ENCODE measurements at places on chromosomes 6 and 20.
A peak's percentile ranks its signal among the peaks of the same experiment; 100 is the strongest.

DNA sequence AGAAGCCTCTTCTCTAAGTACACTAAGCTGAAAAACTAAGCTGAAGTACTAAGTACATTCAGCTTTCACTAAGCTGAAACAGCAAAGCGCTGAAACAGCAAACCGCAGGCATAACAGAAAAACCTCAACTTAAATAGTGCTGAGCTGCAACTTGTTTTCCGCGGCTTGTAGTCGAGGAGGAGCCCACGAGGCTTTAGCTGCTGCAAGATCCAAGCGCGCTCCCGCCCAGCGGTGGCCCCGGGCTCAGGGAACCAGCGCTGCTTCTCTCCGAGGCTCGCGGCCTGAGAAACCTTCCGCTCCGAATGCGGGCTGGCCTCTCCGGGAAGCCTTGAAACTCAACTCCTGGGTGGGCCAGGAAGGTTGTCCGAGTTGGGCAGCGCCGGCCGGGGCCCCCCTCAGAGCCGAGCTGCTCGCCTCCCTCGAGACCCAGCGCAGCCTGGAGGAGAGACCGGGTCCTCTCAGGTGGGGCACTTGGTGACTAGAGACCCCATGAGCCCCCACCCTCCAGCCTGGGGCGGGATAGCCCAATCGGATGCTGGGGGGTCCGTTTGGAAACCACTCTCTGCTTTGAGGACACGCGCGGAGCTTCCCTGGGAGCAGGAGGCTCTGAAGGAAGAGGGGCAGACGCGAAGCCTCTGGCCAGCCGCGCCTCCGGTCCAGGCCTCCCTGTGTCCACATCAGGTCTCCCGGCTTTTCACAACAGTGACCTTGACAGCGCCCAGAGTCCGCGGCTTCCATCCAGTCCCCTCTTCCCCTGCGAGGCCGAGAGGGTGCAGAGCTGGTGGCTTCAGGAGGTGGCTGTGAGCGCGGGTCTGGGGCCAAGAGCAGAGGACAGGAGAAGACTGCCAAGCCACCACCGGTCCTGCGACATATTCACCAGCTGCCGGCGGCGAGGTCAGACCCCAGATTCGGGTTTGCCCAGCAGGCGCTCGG is 38.1 kb upstream of the HLA-E start:
- peak; percentile 92 for DNase-seq

DNA sequence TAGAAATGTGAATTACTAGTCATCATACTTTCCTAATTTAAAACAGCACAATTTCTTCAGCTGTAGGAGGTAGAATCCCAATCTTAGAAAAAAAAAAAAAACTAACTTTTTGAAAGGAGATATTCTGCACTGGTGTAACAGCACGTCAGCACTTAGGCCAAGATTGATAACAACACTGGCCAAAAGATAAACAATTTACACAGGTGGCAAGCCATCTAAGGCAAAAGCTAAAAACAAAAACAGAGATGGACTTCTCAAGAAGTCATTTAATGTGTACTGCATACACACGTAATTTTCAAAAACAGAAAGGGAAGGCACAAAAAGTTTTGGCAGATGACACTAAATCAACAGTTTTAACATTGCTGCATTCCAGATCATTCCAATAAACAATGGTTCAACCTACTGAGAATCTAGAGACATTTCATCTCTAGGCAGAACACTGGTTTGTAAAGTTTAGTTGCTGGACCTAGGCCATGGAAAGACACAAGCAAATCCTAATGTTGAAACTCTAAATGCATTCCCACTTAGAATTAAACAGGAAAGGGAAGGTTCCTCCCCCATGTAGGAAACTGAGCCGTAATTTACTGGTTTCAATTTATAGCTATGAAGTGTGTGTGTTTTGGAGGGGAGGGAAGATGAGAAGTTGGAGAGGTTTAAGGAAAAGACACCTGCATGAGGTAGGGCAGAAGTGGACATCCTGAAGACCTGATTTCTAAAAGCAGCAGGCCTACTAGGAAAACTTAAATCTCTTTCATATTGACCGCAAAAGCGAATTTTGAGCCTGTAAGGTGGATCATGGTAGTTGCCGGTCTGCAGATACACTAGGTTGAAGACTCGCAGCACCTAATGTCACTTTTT is 1.3 kb downstream of the GCLC start:
- DNase-seq: no peak

DNA sequence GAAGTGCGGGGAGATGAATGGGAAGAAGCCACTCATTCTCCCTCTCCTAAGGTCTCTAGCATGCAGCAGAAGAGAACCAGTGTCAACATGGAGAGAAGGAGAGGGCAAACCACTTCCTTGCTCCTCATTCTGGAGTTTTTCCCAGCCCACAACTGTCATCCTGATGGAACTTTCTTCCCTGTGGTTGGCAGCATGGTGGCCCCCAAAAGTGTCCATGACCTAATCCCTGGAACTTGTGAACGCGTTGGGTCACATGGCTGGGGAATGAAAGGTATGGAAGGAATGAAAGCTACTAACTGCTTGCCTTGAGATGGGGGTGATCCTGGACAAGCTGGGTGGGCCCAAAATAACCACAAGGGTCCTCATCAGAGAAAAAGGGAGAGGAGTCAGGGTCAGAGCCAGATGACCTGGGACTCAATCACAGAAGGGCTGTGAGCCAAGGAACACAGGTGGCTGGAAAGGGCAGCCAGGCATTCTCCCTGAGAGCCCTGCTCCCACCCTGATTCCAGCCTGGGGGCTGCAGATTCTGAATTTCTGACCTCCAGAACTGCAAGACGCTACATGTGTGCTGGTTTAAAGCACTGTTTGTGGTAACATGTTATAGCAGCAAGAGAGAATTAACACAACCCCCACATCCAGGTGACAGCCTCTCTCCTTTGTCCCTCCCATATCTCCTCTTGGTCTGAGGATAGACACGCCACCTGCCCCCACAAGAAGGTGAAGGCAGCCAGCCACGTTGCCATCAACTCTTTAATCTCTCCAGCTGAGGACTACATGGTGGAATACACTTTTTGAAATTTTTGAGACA is 63.2 kb downstream of the PYGB start:
- DNase-seq: no peak

DNA sequence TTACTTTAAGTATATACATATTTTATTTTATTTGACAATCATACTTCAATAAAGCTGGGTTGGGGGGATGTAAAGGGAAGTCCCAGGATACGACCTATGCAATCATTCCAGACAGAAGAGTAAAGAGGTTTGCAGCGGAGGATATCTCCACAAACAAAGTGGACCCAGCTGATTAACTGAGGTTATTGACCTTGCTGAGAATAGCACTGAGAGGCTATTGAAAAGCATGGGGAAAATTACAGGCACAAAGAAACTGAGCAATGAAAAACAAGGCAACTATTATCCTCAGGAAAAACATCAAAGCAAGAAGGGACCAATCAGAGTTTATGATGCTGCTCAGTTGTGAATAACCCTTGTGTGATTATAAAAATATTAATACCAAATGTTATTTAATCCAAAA is 32.6 kb downstream of the SERPINB1 start:
- DNase-seq: no peak

- DNase-seq: no peak
These were observed 66.6 kb downstream of the EZR start for GRCh38 chr6:158752613-158753012.

GRCh38 chr6:39848171-39848570 is 56.0 kb downstream of the DAAM2 start:
- DNase-seq: no peak

DNA sequence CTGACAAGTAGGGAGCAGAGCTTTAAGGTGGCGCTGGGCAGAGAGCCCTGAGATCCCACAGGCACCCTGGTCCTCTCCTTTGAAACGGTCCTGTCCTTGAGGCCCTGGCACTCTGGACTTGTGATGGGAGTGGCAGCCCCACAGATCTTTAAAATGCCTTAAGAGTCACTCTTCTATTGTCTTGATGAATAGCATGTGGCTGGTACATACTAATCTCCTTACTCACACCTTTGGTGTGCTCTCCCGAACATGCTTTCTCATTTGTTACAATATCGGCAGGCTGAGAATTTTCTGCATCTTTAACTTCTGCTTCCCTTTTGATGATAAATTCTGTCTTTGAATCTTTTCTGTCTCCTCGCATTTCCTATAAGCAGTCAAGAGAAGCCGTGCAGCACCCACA is 333.8 kb downstream of the TFAP2A start:
- no peak for DNase-seq

DNA sequence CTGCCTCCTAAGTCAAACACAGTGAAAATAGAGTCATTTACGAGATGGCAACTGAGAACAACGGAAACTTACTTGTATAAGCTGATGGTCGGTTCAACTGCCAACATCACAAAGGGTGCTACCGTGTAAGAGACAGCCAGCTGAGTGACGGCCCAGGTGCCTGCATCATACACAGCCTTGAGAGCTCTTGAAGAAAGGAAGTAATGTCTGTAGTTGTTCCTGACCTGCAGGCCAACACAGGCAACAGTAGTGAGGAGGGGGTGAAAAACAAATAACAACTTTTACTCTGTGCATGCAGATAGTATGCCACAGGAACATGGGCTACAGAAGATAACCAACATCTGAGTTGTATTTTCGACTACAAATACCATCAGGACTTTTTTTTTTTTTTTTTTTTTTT is 102.7 kb downstream of the MBOAT1 start:
- no peak for DNase-seq

- DNase-seq: no peak
These were observed 251.1 kb downstream of the PTPRT start for GRCh38 chr20:42938441-42939205.

GRCh38 chr6:46927066-46927465 is 5.3 kb upstream of the ADGRF5 start:
- DNase-seq: no peak

DNA sequence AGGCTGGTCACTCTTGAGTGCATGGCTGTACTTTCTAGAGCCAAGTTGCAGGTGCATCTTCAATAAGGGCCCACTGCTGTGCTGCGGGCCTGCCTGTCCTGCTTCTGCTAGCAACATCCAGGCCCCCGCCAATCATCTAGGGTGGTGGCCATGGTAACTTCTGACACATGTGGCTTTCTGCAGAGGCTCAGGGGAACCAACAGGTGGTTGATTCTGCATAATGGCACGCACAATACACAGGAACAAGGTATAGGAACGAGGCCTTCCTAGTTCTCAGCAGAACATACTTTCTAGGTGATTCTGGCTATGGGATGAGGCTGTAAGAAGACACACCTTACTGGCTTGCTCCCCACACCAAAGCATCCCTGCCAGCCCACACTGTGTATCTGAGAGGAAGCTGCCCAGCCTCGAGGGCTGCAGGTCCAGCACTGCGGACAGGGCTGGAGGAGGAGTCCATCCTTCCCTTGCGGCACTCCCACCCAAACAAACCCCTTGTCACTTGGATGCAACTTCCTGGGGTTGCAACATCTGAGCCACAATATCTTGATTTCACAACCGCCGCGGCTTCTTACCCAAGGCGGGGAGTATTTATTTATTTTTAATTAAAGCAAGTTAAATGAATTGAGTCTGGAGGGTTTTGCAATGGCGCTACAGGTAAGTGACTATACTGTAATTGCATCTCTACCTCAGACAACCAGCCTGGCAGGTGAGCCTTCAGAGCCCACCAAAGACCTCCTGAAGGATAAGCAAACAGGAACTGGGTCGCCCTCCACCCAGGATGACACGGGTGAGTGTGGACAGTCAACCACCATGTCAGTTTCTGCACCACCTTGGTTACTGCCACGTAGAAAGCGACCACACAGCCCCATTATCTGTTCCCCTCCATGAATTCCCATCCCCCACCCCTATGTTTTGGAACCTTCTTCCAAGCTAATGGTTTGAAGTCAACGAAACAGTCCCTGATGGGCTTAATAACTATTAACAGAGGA is 49.6 kb downstream of the SULF2 start:
- DNase-seq: peak; percentile 14

GRCh38 chr20:48766961-48767960 is 60.5 kb downstream of the PREX1 start:
- no peak for DNase-seq

DNA sequence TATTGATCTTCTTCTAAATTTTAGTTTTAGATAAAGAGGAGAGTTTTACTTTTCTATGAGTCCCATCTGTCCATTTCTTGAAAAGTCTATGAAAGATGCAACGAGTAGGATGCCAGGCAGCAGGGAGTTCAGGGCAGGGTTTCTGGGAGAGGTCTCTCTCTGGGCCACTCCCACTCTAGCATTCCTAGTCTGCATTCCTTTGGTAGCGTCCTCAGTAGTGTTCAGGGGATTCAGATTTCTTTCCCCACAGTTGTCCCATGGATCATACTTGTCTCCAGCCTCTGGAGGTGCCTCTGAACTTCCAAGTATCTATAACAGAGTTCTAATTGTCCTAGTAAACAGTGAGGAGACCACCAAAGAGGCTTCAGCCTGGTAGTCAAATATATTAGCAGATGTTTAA is 225.3 kb downstream of the RIMS1 start:
- DNase-seq: no peak

DNA sequence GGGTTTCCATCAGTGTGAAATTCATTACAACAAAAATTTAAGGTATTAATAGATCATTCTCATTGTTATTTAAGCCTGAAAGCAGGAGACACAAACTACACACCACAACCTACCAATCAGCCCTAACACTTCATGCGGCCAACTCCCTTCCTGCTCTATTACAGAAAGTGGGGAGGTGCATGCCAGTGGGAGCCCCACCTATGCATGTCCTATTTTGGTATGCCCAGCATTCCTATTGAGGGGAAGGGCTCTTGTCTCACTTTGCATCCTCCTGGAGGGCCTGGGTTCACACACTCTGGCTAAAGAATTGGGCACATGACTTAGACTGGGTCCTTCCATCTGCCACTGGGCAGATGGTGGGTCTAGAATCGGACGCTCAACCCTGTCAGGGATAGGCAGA is 450.0 kb downstream of the PTPRT start:
- no peak for DNase-seq

DNA sequence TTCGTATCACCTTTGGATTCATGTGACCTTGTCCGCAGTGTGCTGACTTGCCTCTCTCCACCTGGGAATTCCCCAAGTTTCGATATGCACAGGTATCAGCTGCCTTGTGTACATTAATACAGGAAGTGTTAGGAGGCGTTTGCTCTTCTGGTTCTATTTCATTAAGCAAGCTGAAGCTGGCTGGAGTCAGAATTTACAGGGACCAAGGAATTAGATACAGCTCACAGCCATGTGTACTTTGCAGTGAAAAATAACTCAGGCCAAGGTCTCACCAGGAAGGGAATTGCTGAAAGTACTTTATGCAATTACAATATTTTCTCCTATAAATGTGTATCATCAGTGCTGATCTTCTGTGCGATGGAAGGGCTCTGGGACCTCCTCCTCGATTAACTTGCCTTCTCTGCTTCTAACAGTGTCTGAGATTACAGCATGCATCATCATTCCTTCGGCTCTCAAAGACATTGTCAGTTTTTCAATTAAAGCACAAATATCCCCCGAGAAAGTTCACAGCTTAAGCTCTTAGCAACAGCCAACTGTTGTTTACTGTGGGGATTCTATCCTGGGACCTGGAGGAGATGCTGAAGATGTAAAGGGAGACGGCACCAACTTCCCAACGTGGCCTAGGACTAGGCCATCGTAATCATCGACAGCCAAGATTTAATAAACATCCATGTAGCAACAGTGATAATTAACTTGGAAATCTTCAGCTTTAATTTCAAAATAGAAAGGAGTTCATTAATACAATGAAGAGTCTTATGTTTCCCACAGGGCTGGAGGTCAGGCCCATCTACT is 13.8 kb upstream of the TIAM2 start:
- no peak for DNase-seq

- no peak for DNase-seq
These were observed 804.1 kb upstream of the CITED2 start for GRCh38 chr6:140178520-140178919.

- DNase-seq: no peak
These were observed 25.7 kb upstream of the KLHL31 start for GRCh38 chr6:53691252-53691651.

- no peak for DNase-seq
These were observed 180.2 kb downstream of the TFAP2B start for GRCh38 chr6:50998905-50999304.
